Activated CD8-positive, alpha-beta memory T cell treated with anti-CD3 and anti-CD28 coated beads, Interleukin-2, amount 10 ng/mL, durations not matched to agents 7 days and 5 days (primary cell): ENCODE measurements at places on chromosomes 13 and 19. TPM values are rescaled to one million over a fixed set of nuclear protein-coding genes. Genes with fewer than 3 reads are reported as not detected.
A peak's percentile ranks its signal among the peaks of the same experiment; 100 is the strongest.

GRCh38 chr13:76993021-76993420, 1.1 kb downstream of the CLN5 start:
- peaks cover 21% of the 10 kb centered on the region for H3K36me3 ChIP-seq
- peaks cover 24% of the 10 kb centered on the region for H3K27me3 ChIP-seq
- peak overlapping the region; percentile 99 for H3K27ac ChIP-seq
- no peak for DNase-seq
- peak overlapping the region; percentile 92 for H3K4me3 ChIP-seq

GRCh38 chr13:21069561-21070004, 8.2 kb upstream of the LATS2 start:
- H3K36me3 ChIP-seq, result no peaks in the 10 kb centered on the region
- H3K27me3 ChIP-seq, result peaks cover 3% of the 10 kb centered on the region
- no peak overlapping the region for H3K27ac ChIP-seq
- DNase-seq, result peak; percentile 8
- H3K4me1 ChIP-seq, result peaks cover 19% of the 10 kb centered on the region

- H3K4me3 ChIP-seq, result no peak overlapping the region
- H3K4me1 ChIP-seq, result no peaks in the 10 kb centered on the region
- H3K27ac ChIP-seq, result no peak overlapping the region
- no peak for DNase-seq
Observed at GRCh38 chr13:109968876-109969577, 182.6 kb upstream of the IRS2 start.

DNA sequence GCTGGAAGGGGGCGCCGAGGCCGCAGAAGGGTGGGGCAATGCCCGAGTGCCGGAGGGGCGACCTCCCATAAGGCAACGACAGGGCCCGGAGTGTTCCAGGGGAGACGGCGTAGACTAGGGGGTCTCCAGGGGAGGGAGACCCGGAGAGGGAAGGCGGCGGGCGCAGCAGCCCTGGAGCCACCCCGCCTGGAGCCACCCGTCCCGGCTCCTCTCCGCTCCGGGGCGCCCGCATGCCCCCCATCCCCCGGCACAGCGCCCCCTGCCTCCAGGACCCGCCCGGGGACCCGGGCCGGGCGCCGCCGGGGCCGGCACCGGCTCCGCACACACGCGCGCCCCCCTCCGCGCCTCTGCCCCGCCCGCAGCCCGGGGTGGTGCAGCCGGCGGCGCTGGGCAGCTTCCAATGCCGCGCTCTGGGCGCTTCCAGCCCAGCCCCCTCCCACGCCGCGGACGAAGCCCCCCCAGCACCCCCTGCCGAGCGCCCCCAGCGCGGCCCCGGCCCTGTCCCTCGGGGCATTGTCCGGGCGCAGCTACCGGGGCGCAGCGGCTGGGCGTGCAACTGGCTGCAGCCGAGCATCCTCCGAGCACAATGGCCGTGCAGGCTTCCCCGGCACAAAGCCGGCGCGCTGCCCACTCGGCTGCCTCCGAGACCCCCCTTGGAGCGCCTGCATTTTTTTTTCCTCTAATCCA, 519 bp downstream of the PTPRS start:
- H3K4me3 ChIP-seq, result no peak overlapping the region
- peaks cover 10% of the 10 kb centered on the region for H3K4me1 ChIP-seq
- H3K27me3 ChIP-seq, result peaks cover 54% of the 10 kb centered on the region
- no peak for DNase-seq
- H3K27ac ChIP-seq, result no peak overlapping the region

DNA sequence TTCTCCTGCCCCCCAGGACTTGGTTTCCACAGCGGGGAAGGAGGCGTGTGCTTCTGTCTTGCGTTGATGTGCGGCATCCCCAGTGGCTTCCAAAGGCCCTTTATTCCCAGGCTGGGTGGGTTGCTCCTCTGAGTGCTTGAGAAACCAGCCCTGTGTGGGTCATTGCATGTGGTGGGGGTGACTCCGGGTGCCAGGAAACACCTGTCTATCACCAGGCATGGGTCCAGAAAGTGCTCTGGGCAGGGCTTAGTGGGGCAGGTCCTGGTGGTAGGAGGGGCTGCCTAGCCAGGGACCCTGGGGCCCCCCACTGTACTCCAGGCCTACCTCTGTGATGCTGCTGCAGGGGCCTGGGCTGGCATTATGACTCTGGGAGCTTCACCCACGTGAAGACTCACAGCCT, 9.6 kb downstream of the DDA1 start:
- peaks cover 5% of the 10 kb centered on the region for H3K4me1 ChIP-seq
- H3K27ac ChIP-seq, result no peak overlapping the region
- no peaks in the 10 kb centered on the region for H3K27me3 ChIP-seq
- no peak overlapping the region for H3K4me3 ChIP-seq
- DNase-seq, result no peak

The CACNG7 gene
- total RNA-seq, result not detected
